ENCODE measurements at places on chromosomes 12 and 14.
A peak's percentile ranks its signal among the peaks of the same experiment; 100 is the strongest.

- no peak for DNase-seq
Observed at GRCh38 chr14:64691376-64691775, 12.8 kb upstream of the PLEKHG3 start.

DNA sequence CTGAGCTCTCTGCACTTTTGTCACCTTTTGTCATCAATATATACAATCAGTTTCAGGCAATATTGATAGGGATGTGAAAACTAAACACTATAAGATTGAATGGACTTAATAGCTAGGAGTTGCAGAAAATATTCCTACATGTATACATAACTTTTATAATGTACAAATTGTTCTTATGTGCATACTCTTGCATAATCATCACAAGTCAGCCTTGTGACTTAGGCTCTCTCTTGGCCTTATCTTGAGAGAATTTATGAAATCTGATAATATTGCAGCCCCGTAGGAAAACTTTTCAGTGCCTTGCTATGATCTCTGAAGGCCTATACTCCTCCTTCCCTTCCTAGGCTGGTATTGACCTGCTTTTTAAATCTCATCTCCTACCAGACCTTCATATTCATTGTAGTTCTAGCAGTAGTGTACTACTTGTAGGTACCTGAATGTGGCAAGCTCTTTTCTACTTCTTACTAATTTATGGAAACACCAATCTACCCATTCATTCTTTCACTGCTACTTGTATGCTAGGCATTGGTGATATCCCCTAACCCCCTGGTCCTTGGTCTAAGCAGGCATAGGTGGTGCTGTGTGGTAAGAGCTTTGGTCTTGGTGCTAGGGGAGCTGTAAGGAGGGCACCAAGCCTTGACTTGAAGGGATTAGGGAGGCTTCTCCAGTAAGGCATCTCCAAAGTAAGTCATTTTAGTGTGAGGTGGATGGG is 100.0 kb downstream of the PRKCH start:
- DNase-seq = peak; percentile 37

GRCh38 chr12:80977346-80977745 is 39.6 kb upstream of the LIN7A start:
- no peak for DNase-seq

DNA sequence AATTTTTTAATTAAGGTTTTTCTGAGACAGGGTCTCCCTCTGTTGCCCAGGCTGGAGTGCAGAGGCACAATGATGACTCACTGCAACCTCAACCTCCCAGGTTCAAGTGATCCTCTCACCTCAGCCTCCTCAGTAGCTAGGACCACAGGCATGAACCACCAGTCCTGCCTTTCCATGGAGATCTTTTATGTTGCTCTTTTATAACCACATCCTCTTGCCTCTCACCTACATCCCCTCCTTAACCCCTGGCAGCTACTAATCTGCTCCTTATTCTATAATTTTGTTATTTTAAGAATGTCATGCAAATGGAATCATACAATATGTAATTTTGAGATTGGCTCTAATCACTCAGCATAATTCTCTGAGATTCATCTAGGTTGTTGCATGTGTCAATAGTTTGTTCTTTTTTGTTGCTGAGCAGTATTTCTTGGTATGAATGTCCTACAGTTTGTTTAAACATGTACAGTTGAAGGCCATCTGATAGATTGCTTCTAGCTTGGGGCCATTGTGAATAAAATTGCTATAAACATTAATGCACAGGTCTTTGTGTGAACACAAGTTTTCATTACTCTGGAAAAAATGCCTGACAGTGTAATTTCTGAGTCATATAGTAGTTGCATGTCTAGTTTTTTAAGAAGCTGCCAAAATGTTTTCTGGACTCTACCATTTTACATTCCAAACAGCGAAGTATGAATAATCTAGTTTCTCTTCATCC is 249.2 kb upstream of the AMIGO2 start:
- DNase-seq = no peak

GRCh38 chr12:60308366-60308991 is 712.6 kb downstream of the SLC16A7 start:
- no peak for DNase-seq

- no peak for DNase-seq
Observed at GRCh38 chr12:4621511-4621910, 27.3 kb downstream of the AKAP3 start.

DNA sequence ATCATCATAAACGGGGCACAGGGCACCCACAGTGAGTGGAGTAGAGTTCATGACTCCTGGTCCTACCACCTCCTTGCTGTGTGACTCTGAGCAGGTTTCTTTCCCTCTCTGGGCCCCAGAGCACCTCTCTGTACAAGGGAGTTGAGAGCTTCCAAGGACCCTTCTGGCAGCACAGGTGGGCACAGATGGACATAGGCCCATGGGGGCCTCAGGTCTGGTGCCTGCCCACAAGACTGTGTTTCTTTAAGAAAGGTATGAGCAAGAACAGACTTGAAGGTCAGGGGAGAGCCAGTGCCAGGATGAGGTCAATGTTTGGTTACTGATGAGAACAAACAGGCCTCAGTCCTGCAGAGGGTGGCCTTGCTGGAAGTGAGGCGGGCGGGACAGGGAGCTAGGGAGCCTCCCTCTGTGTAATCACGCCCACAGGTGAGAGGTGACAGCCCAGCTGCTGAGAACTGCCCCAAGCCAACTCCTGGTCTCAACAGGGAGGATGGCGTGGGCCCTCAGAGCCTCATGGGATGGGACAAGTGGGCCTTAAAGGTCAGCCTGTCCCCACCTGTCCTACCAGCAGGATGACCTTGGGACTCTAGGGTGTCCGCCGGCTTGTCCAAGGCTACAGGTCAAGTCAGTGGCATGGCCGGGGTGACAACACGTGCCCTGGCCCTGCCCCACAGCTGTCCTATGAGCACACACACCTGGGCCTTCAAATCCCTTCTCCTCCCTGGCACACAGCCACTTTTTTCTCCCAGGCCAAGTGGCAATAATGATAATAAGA is 49.1 kb downstream of the CCDC85C start:
- no peak for DNase-seq

DNA sequence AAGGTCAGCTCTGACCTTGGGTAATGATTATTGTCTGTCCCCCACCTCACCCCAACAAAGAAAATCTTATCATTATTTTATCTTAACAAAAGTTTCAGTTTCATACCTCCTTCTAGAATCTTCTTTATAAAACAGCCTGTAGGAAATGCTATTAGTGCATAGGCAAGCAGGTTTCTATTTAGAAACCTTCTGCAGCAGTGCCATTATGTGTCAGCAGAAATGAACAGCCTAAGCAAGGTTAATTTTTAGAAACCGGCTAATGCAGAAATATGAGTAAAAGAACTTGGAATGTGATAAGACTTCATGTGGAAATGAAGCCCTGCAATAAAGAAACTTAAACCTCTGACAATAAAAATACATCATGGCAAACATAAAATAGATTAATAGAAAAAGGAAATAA is 814.4 kb downstream of the FSCB start:
- DNase-seq = no peak

DNA sequence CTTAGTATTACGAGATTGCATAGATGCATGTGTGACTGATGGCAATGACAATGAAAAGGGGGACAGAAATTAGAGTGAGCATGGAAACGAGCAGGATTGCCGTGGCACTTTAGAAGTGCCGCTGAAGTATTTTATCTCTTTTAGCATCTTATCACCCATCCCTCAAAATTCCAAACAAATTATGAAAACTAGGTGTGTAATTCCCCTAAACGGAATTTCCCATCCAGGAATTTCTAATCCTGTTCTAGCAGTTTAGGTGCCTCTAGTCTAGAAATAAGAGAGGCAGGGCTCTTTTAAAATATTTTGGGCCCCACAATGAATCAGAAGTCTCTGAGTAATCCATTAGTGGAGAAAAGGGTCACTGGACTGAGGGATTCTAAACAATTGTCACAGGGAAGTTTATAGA is 947 bp downstream of the TMEM52B start:
- DNase-seq = no peak
